ENCODE measurements at places on chromosomes 7 and 10. TPM values are rescaled to one million over a fixed set of nuclear protein-coding genes. Genes with fewer than 3 reads are reported as not detected.

Gene WNT2
- total RNA-seq: 2.8 TPM

Gene PAPSS2
- 7.1 TPM for total RNA-seq

Gene NME8
- not detected for total RNA-seq

Gene C10orf105
- total RNA-seq: not detected

Gene SMNDC1
- total RNA-seq: 13.3 TPM

Gene CDK1
- 1.1 TPM for total RNA-seq

Gene RBP3
- total RNA-seq: not detected

Gene LIPJ
- total RNA-seq: not detected

Gene LIPK
- not detected for total RNA-seq

Gene GIMAP5
- 19.3 TPM for total RNA-seq

Gene TMEM270
- not detected for total RNA-seq

Gene GPRIN2
- 0.27 TPM for total RNA-seq

Gene CEP55
- 1.4 TPM for total RNA-seq

Gene ELOVL3
- 0.71 TPM for total RNA-seq

Gene CTAGE6
- 0.36 TPM for total RNA-seq

Gene TYSND1
- total RNA-seq: 7.9 TPM

Gene LRRC4
- total RNA-seq: 1.4 TPM
